Effector memory CD4-positive, alpha-beta T cell (primary cell): ENCODE measurements at places on chromosomes 5 and 9.
A peak's percentile ranks its signal among the peaks of the same experiment; 100 is the strongest.

DNA sequence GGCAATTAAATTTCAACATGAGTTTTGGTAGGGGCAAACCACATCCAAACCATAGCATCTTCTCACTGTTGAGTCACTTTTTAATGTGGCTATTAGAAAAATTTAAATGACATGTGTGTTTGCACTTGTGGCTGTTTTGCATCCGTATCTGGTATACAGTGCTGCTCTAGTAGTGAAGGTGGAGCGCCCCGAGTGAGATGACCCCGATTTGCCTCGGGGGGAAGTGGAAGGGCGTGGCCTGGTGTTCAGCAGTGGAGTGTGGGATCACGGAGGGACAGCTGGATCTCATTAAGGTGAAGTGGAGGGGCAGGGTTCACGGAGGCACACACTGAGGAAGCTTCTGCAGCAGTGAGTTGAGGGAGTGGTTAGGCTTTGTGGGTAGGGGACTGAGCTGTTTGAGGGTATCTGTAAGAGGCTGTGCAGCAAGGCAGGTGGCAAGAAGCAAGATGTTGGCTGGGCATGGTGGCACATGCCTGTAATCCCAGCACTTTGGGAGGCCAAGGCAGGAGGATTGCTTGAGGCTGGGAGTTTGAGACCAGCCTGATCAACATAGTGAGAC lies 6.2 kb upstream of the GMCL2 start:
- DNase-seq = no peak

DNA sequence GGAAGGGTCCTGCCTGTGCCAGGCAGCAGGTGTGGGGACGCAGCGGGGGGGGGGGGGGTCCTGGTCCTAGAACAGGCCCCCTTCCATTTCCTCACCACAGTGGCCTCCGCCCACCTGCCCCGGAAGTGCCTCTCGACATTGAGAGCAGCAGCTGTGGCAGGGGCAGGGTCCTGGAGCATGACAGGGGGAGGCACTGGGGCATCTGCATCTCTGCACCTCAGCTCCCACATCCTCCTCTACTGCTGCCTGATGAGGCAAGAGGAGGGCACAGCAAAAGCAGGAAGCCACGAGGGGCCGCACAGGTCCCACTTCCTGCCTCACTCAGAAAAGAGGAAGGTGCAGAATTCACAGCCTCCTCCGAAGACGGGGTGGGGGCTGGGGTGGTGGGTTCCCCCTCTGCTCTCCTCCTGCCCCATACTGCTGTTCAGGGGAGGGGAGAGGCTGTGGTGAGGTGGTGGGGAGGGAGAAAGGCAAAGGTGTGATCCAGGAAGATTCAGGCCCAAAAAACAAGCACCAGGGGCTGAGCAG lies 14.8 kb downstream of the AKNA start:
- DNase-seq = peak; percentile 74

DNA sequence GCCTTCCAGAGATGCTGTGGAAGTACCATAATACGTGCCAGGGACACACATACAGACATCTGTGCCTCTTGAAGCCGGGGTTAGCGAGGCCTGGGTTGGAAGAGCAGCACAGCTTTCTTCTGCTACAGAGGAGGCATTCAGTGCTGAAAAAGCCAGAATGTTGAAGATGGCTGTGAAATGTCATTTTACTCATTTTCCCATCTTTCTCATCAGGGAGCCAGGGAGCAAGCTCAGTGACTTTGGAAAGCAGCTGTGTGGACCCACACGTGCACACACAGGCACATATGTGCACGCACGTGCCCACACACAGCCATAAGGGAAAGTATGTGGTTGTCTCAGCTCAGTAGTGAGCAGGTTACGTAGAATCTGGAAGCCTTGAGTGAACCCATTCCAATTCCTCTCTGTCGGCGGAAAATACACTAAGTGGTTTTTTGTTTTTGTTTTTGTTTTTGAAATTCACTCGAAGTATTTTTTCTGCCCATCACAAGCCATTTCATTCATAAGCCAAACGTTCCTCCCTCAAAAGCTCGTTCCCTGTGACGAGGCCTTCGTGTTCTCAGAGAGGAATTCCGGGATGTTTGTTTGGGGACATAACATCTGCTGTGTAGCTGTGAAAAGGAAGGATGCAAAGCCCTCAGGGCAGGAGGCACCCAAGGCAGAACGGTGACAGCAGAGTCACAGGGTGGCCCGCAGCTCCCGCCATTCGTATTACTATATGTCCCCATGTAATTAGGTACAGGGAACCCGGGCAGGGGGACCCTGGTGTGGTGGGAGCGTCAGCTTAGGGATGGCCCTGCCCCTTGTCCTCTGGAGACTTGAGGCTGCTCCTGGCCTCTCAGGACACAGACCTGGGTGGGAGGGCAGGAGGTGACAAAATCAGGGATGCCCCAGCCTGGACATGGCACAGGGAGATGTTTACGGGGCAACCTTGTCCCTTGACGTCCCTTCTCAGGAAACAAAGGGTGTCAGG lies 29.0 kb upstream of the ANKRD33B start:
- DNase-seq = no peak

DNA sequence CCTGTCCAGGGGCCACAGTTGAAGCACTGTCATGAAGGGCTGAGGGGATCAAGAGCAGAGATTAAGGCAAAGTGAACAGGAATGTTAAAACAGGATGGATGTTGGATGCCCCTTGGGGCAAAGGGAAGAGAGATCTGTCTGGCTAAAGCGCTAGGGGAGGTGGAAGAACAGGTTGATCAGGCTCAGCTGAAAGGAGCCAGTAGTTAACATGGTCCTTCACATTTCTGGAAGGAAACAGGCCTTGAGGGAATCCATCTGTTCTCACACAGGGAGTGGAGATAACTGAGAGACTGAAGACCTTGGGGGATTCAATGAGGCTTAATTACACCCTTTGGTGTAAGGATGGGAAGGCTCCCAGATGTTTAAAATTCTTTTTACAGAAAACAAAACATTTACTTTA lies 5.8 kb downstream of the HAPLN1 start:
- no peak for DNase-seq

- no peak for DNase-seq
Measured at GRCh38 chr9:137836151-137836830, 41.3 kb upstream of the CACNA1B start.

DNA sequence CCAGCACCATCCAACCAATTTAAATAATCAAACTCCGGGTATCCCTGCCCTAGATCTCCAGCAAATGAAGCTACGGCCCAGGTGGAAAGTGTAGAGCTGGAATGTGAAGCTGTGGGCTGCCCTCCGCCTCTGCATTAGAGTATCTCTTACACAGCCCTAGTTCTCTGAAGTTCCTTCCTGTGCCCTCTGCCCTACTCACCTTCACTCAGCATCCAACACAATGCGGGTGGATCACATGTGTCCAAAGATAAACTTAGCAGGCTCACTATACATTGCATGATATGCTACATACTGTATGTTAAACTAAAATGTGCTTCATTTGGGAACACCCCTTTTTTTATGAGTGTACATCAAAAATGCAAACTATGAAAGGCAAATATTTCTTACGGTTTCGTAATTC lies 70.0 kb upstream of the RAD23B start:
- DNase-seq = no peak

GRCh38 chr9:127091526-127091925 lies 30.9 kb downstream of the ANGPTL2 start:
- DNase-seq = no peak

- DNase-seq = no peak
Measured at GRCh38 chr5:96933764-96934707, 1.8 kb upstream of the LNPEP start.

- no peak for DNase-seq
Measured at GRCh38 chr5:101009758-101010519, 106.9 kb upstream of the ST8SIA4 start.

DNA sequence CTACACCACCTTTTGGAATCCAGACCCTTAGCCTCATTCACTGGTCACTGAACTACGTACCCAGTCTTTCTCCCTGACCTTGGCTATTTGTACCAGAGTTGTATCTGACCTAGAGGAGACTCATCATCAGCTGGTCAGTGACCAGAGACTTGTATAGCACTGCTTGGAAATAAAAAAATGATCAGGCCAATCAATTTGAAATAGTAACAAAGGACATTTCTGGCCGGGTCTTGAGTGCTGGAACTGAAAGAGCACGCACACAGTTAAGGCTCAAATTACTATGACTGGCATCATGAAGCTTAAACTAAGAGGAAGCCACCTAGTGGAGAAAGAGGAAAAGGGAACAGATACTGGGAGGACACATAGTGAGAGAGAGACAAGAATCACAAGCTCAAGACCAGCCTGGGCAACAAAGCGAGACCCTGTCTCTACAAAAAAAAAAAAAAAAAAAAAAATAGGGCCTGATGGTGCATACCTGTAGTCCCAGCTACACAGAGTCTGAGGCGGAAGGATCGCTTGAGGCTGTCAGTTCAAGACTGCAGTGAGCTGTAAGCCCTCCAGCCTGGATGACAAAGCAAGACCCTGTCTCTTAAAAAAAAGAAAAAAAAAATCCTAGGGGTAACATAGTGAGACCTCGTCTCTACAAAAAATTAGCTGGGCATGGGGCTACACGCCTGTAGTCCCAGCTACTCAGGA lies 12.8 kb upstream of the SRP19 start:
- no peak for DNase-seq

DNA sequence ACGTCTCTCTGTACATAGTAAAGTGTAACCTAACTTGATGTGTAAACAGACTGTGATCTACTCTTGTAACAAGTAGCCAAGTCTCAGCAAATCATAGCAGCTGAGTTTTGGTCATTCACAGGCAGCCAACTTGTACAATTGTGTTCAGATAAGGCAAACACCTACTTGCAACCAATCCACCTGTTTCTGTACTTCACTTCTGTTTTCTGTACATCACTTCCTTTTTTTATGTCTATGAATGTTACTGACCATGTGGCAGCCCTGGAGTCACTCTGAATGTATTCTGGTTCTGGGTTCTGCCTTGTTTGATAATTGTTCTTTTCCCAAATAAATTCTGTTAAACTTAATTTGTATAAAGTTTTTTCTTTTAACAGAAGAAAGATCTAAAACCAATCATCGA lies 26.0 kb downstream of the RLN2 start:
- no peak for DNase-seq

DNA sequence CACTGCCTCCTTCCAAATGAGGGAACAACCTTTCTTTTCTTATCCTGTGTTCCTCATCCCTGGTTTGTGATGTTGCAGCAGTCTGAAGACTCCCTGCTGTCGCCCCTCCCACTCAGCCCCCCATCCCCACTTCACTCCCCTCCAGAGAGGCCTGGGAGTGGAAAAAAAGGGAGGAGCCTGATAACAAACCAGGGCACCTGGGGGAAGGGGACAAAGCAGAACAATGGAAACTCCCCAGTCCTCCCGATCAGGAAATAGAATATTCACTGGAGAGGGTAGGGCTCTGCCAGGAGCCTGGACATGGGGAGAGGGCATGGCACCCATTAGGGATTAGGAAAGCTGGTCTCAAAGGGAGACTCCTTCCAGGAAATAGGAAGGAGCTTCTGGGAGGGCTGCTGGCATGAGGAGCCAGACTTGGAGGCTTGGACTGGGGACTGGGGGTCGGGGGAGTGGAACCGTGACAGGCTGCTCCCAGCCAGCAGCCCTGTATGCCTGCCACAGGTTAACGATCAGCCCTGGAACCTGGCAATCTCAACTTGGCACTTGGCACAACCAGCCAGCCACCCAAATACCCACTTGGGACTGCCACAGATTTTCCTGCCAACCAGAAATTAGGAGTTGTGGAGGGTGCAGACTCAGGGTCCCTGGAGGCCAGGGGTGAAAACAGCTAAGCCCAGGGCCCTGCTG lies 20.0 kb downstream of the PCDH1 start:
- DNase-seq = no peak

- no peak for DNase-seq
Measured at GRCh38 chr5:155193029-155193428, 179.5 kb downstream of the KIF4B start.

- DNase-seq = no peak
Measured at GRCh38 chr9:211036-211435, 3.6 kb upstream of the DOCK8 start.

DNA sequence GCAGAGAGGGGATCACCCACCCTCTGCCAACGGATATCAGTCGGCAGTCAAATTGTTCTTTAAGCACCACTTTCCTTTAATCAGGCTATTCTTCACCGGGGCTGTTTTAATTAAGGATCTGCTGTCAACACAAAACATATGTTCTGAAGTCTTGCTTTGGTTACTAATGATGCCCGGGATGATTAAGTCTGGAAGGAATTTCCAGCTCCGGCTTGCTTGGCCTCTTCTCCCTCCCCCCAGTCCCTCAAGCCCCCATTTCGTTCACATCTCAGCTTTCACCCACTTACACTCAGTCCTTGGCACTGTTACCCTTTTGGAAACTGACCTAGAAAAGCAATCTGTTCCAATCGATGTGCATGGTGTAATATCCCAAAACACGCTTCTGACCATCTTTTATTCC lies 74.7 kb downstream of the MSX2 start:
- DNase-seq = no peak

- DNase-seq = no peak
Measured at GRCh38 chr5:128539038-128539429, 989 bp upstream of the FBN2 start.

GRCh38 chr5:157519579-157520253 lies 55.9 kb downstream of the ADAM19 start:
- DNase-seq = no peak

DNA sequence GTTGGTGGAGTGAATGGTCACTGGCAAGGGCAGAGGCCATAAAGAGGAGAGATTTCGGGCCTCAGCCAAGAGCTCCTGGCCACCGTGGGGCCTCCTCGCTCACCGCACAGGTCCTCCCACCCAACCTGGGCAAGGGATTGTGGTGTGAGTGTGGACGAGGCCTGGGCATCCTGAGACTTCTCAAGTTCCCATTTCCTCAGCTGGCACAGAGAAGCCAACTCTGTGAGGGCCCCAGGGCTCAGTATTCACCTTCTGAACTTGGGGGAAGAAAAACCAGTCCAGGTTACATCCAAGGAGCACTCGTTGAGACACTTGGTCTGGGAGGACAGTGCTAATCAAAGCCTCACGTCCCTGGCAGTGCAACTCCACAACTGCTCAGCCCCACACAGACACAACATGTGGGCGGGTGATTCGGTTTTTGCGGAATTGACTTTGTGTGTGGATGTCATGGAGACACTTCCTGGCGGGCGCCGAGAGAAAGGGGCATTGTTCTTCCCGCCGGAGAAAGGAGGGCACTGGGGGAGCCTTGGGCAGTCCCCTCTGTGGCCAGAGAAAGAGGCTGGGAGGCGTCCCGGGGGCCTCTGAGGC lies 28.5 kb upstream of the NKD2 start:
- no peak for DNase-seq

DNA sequence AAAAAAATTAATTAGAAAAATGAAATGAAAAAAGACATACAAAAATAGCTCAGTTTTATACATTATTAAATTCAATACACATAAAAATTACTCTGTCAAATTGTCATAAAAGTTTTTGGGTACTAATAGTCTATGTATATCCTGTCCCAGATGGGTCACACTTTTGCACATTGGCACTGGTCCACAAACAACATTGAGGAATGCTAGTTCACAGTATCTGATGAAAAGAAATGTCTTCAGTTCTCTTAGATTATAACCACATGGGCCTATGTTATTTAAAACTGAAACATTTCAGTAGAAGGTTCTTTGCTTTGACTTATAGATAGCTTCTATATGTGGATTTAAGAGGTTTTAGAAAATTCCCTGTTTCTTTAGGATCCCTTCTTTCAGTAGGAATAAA lies 39.8 kb downstream of the LNPEP start:
- DNase-seq = no peak

- no peak for DNase-seq
Measured at GRCh38 chr5:155978850-155979249, 348.1 kb upstream of the SGCD start.
